ENCODE measurements at places on chromosomes 5 and 9. TPM values are rescaled to one million over a fixed set of nuclear protein-coding genes. Genes with fewer than 3 reads are reported as not detected.

- no peak for DNase-seq
Observed at GRCh38 chr9:27365707-27366376, 68.9 kb upstream of the EQTN start.

- no peak for DNase-seq
Observed at GRCh38 chr5:154401355-154401754, 44.4 kb upstream of the SAP30L start.

DNA sequence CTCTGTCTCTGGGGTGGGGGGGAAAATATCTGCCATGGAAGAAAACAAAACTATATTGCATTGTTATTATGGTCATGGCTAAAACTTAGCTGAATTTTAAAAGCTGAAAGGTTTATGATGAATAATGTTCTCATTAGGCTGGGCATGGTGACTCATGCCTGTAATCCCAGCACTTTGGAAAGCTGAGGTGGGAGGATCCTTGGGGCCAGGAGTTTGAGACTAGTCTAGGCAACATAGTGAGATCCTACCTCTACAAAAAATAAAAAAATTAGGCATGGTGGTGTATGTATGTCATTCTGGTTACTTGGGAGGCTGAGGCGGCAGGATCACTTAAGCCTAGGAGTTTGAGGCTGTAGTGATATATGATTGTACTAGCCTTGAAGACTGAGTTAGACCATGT lies 44.5 kb downstream of the IPO11 start:
- no peak for DNase-seq

DNA sequence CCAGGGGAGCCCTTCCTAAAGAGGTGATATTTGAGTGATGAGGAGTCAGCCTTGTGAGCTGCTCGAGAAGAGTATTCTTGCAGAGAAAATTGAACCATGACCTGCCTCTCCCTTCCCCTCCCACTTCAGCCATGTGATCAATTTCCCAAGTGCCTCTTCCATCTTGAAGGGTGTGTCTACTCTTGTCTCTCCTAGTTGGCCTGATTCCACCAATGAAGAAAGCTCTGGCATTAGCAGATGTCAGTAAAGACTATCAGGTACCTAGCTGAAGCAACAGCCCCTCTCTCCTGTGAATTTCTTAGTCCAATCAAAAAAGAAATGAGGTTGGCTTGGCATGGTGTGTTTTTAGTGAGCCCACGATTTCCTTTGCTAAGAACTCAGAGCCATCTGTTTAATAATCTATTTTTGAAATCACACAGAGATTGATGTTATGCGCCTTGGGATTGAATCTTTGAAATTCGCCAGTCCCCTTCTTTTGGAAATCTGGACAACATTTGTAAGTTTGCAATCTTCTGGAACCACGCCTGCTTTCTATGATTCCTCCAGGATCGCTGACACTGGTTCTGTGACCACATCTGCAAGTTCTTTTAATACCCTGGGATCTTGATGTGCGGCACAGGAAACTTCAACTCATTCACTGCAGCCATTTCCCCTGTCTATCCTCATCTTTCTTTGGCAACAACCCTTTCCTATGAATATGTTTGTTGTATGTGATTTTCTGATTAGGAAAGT lies 404.6 kb downstream of the DMRT2 start:
- DNase-seq: peak; percentile 90

DNA sequence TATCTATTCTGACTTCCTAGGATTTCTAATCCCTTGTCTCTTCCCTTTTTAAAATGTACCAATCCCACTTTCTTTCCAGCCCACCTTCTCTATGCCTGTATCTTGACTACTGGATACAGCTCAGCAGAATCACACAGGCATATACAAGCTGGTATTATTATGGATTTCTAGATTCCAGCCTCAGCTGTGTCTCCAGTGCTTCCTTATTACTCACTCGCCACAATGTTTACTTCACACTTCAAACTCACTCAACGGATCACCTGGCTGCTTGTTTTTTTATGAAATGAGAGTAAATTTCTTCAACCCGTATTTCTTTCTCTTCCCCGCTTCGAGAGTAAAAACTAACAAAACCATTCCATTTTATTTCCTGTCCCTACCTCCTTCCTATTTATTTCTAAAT lies 38.8 kb downstream of the CWC27 start:
- no peak for DNase-seq

DNA sequence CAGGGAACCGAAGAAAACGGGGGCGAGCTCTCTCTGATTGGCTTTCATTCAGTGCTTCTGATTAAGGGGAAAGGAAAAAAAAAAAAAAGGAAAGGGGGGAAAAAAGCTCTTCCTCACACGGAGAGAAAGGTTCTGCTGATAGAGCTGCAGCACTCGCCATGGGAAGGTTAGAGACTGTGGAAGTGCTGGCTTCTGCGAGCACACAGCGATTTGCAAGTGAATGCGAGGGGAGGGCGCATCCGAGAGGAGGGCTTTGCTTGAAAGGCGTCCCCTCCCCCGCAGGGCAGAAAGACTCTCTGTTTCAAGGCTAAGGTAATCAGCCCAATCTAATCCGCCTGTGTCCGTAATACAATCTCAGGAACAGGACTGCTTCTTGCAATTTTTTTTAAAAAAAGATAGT lies at the start of gene CDH10:
Gene CDH10 (minus strand): TSS at position 218 of the 400 bp plus-strand sequence. CDS start 51,488 bp downstream, outside the sequence.
- peak; percentile 80 for DNase-seq

CDC20B gene
- polyA plus RNA-seq: not detected

PCDHGB4 gene
- 2.6 TPM for polyA plus RNA-seq

SLCO4C1 gene
- polyA plus RNA-seq: 1.9 TPM

C5orf34 gene
- polyA plus RNA-seq: 5.5 TPM

Data from muscle of back (tissue), 13 donors.